ENCODE measurements at places on chromosomes 1 and 21. TPM values are rescaled to one million over a fixed set of nuclear protein-coding genes. Genes with fewer than 3 reads are reported as not detected.

- DNase-seq = peak; percentile 47
Measured at GRCh38 chr1:28756846-28757245, 20.1 kb downstream of the YTHDF2 start.

- no peak for DNase-seq
Measured at GRCh38 chr1:207256869-207257268, 64.6 kb upstream of the CD55 start.

ZNF593OS gene
- 1.5 TPM for total RNA-seq

GRCh38 chr1:94903280-94904009 lies 23.5 kb downstream of the CNN3 start:
- no peak for DNase-seq

- no peak for DNase-seq
Measured at GRCh38 chr1:2998503-2999100, 22.7 kb upstream of the ACTRT2 start.
